ENCODE measurements at places on chromosomes 7 and 10. TPM values are rescaled to one million over a fixed set of nuclear protein-coding genes. Genes with fewer than 3 reads are reported as not detected.

- no peaks in the 10 kb centered on the region for H3K36me3 ChIP-seq
- H3K27ac ChIP-seq = no peak overlapping the region
- no peaks in the 10 kb centered on the region for H3K4me1 ChIP-seq
- no peaks in the 10 kb centered on the region for H3K27me3 ChIP-seq
These were observed 493.8 kb downstream of the ARL4A start for GRCh38 chr7:13181216-13181615.

GRCh38 chr10:98420786-98421185 is 5.8 kb upstream of the PYROXD2 start:
- no peak overlapping the region for H3K4me3 ChIP-seq
- H3K27me3 ChIP-seq = no peaks in the 10 kb centered on the region
- no peak for ATAC-seq
- H3K36me3 ChIP-seq = no peaks in the 10 kb centered on the region

- ATAC-seq = peak; percentile 95
- no peaks in the 10 kb centered on the region for H3K27me3 ChIP-seq
- H3K4me3 ChIP-seq = peak overlapping the region; percentile 13
- H3K27ac ChIP-seq = peak overlapping the region; percentile 78
- no peaks in the 10 kb centered on the region for H3K36me3 ChIP-seq
- H3K4me1 ChIP-seq = no peaks in the 10 kb centered on the region
These were observed 93.2 kb upstream of the KIF5B start for GRCh38 chr10:32149252-32149955.

DNA sequence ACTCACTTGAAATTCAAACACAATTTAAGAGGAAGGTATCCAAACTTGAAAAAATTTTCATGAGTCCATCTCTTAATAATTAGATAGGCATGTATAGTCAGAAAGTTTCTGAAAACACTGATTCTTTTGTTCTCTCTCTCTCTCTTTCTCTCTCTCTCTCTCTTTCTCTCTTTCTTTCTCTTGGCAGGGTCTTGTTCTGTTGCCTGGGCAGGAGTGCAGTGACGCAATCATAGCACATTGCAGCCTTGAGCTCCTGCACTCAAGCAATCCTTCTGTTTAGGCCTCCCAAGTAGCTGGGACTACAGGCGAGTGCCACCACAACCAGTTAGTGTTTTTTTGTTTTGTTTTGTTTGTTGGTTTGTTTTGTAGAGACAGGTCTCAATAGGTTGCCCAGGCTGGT is 59.3 kb downstream of the PRTFDC1 start:
- no peaks in the 10 kb centered on the region for H3K27me3 ChIP-seq
- H3K4me1 ChIP-seq = no peaks in the 10 kb centered on the region
- no peaks in the 10 kb centered on the region for H3K36me3 ChIP-seq

DNA sequence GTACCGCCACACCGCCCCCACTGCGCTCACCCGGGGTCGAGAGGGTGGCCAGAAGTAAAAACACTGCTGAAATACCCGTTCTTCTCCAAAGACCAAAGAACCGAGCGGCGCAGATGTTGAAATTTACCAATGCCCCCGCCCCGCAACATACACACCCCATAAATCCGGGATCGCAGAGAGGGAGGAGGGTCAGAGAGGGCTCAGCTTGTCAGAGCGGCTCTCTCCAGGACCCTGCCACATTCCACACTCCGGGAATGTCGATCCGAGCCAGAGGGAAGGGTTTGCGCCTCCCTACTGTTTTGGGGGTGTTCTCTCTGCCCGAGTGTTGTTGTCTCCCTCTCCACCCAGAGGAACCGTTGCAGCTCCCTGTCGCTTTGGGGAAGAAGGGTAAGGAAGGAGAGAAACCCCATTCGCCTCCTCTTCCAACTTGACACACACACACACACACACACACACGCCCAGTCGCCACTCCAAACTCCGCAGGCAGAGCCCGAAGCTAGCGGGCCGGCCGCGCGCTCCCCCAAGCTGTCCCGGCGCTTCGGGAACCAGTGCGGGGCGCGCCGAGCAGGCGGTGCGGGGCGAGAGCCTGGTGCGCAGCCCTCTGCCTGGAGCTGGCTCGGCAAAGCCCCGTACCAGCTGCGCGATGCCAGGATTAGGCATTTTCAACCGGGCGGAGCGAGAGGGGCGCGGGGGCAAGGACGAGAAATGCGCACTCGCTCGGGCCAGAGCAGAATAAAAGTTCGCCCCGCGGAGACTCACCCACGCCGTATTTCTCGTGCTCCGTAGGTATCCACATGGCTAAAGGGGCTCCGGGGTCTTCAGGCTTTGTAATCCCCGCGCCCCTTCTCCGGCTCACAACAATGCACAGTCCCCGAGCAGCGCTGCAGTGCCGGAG is 609 bp downstream of the DOCK4 start:
- H3K27ac ChIP-seq = peak overlapping the region; percentile 86
- ATAC-seq = peak; percentile 17
- no peaks in the 10 kb centered on the region for H3K27me3 ChIP-seq
- peak overlapping the region; percentile 88 for H3K4me3 ChIP-seq
- no peaks in the 10 kb centered on the region for H3K36me3 ChIP-seq
- H3K4me1 ChIP-seq = no peaks in the 10 kb centered on the region

GRCh38 chr10:33428682-33429081 is 94.2 kb upstream of the NRP1 start:
- no peak for ATAC-seq
- H3K36me3 ChIP-seq = no peaks in the 10 kb centered on the region
- H3K4me3 ChIP-seq = no peak overlapping the region
- H3K27me3 ChIP-seq = no peaks in the 10 kb centered on the region

DNA sequence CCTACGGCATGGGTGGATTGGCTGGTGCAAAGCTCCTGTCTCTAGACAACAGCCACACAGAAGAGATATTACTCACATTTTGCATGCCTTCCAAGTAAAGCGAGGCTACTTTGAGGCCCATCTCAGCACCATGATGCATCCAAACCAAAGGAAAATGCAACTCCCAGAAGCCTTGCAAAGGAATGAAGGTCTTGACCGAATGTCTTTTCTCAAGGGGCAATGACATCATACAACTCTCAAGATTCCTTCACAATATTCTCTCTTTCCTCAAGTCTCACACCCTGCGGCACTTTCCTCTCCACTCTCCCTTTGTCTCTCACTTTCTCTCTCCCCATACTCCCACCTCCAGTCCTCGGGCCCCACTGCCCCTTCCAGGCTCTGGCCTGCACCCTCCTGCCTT is 44.8 kb upstream of the CPXM2 start:
- peak; percentile 25 for ATAC-seq
- H3K4me3 ChIP-seq = no peak overlapping the region
- no peaks in the 10 kb centered on the region for H3K27me3 ChIP-seq
- no peaks in the 10 kb centered on the region for H3K36me3 ChIP-seq
- H3K27ac ChIP-seq = no peak overlapping the region

- H3K27me3 ChIP-seq = peaks cover 56% of the 10 kb centered on the region
- H3K4me1 ChIP-seq = no peaks in the 10 kb centered on the region
- no peak for ATAC-seq
- no peak overlapping the region for H3K4me3 ChIP-seq
- no peaks in the 10 kb centered on the region for H3K36me3 ChIP-seq
- H3K27ac ChIP-seq = no peak overlapping the region
These were observed 30.3 kb downstream of the CHAT start for GRCh38 chr10:49644035-49644646.

- no peak overlapping the region for H3K27ac ChIP-seq
- H3K4me3 ChIP-seq = no peak overlapping the region
These were observed 435.3 kb downstream of the MDFIC start for GRCh38 chr7:115356999-115357702.

GRCh38 chr7:107924841-107925504 is 34.0 kb downstream of the DLD start:
- H3K4me1 ChIP-seq = peaks cover 31% of the 10 kb centered on the region
- no peaks in the 10 kb centered on the region for H3K27me3 ChIP-seq
- H3K36me3 ChIP-seq = no peaks in the 10 kb centered on the region

GRCh38 chr10:74968667-74969061 is 142.3 kb downstream of the KAT6B start:
- no peak for ATAC-seq
- H3K27me3 ChIP-seq = no peaks in the 10 kb centered on the region
- H3K4me1 ChIP-seq = no peaks in the 10 kb centered on the region
- H3K4me3 ChIP-seq = no peak overlapping the region

- no peak overlapping the region for H3K27ac ChIP-seq
- ATAC-seq = no peak
- H3K27me3 ChIP-seq = no peaks in the 10 kb centered on the region
- H3K4me1 ChIP-seq = no peaks in the 10 kb centered on the region
- no peak overlapping the region for H3K4me3 ChIP-seq
- H3K36me3 ChIP-seq = no peaks in the 10 kb centered on the region
These were observed 154.2 kb downstream of the TSPAN12 start for GRCh38 chr7:120703585-120704240.

GRCh38 chr10:99532687-99533495 is at the start of gene NKX2-3:
Gene NKX2-3, plus strand, starts transcription at chr10:99532942. Its CDS starts 190 bp downstream, at chr10:99533132.
- peaks cover 100% of the 10 kb centered on the region for H3K27me3 ChIP-seq
- no peaks in the 10 kb centered on the region for H3K4me1 ChIP-seq
- H3K36me3 ChIP-seq = no peaks in the 10 kb centered on the region
- H3K27ac ChIP-seq = no peak within 1 kb of the TSS

- H3K4me1 ChIP-seq = no peaks in the 10 kb centered on the region
- no peaks in the 10 kb centered on the region for H3K27me3 ChIP-seq
- no peak overlapping the region for H3K4me3 ChIP-seq
- no peak overlapping the region for H3K27ac ChIP-seq
- H3K36me3 ChIP-seq = no peaks in the 10 kb centered on the region
- no peak for ATAC-seq
These were observed 159.8 kb downstream of the CCDC7 start for GRCh38 chr10:32605787-32606186.

- H3K27ac ChIP-seq = no peak overlapping the region
- H3K27me3 ChIP-seq = no peaks in the 10 kb centered on the region
- ATAC-seq = no peak
- H3K4me1 ChIP-seq = peaks cover 84% of the 10 kb centered on the region
- no peak overlapping the region for H3K4me3 ChIP-seq
- peaks cover 20% of the 10 kb centered on the region for H3K36me3 ChIP-seq
These were observed 77.3 kb upstream of the SVIL start for GRCh38 chr10:29712108-29712507.

- no peak overlapping the region for H3K4me3 ChIP-seq
- H3K27ac ChIP-seq = no peak overlapping the region
- ATAC-seq = no peak
- H3K4me1 ChIP-seq = peaks cover 16% of the 10 kb centered on the region
- no peaks in the 10 kb centered on the region for H3K36me3 ChIP-seq
These were observed 68.5 kb upstream of the DGKI start for GRCh38 chr7:137915266-137915665.

- no peaks in the 10 kb centered on the region for H3K36me3 ChIP-seq
- no peak for ATAC-seq
- no peak overlapping the region for H3K27ac ChIP-seq
- H3K27me3 ChIP-seq = no peaks in the 10 kb centered on the region
- no peak overlapping the region for H3K4me3 ChIP-seq
These were observed 1.9 kb upstream of the OTUD1 start for GRCh38 chr10:23436983-23437382.

DNA sequence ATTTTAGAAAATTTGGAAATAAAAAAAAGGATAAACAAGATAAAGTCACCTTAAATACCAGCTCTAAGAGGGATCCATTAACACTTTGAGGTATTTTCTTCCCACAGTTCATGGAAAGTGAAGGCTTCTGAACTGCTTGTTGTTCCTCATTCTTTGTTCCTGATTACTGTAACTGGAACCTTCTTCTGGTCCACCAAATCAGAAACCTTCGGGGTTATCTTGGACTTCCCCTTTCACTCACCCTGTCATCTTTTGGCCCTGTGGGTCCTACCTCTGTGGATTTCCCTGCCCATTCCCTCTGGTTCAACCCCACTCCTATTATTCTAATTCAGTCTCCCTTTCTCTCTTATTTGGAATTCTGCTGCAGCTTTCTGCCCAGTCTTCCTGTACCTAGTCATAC is 116.5 kb upstream of the PRPS1L1 start:
- H3K27me3 ChIP-seq = no peaks in the 10 kb centered on the region
- H3K27ac ChIP-seq = no peak overlapping the region
- H3K4me1 ChIP-seq = no peaks in the 10 kb centered on the region
- H3K4me3 ChIP-seq = no peak overlapping the region
- no peak for ATAC-seq

- ATAC-seq = no peak
- H3K27me3 ChIP-seq = no peaks in the 10 kb centered on the region
- no peaks in the 10 kb centered on the region for H3K4me1 ChIP-seq
- no peaks in the 10 kb centered on the region for H3K36me3 ChIP-seq
- H3K4me3 ChIP-seq = peak overlapping the region; percentile 1
These were observed 84.5 kb downstream of the SRPK2 start for GRCh38 chr7:105304040-105304895.

Gene SKIDA1
- 0.74 TPM for total RNA-seq

Gene KLF14
- 0.16 TPM for total RNA-seq

Gene NDUFA5
- 154 TPM for total RNA-seq

Gene ADRA2A
- total RNA-seq = 0.62 TPM

Gene PODXL
- 29.7 TPM for total RNA-seq

Gene FAM25G
- not detected for total RNA-seq

Gene PAPOLB
- 0.19 TPM for total RNA-seq
